Endodermal cell (in vitro differentiated cells): ENCODE measurements at places on chromosomes 2 and 18. TPM values are rescaled to one million over a fixed set of nuclear protein-coding genes. Genes with fewer than 3 reads are reported as not detected.

The CD207 gene
- not detected in 2 replicates for total RNA-seq

The HEATR5B gene
- total RNA-seq, result 19.0 and 21.5 TPM in 2 replicates

The AKAIN1 gene
- not detected in 2 replicates for total RNA-seq

The NCOA1 gene
- total RNA-seq, result 19.7 to 26.2 TPM (median 22.6 TPM) in 3 replicates

GRCh38 chr2:159963700-159964099, 98.7 kb downstream of the PLA2R1 start:
- no peak for DNase-seq

GRCh38 chr2:168062054-168062453, 185.3 kb downstream of the STK39 start:
- DNase-seq, result no peak

GRCh38 chr2:74041726-74042125, 57.0 kb downstream of the TET3 start:
- DNase-seq, result no peak

DNA sequence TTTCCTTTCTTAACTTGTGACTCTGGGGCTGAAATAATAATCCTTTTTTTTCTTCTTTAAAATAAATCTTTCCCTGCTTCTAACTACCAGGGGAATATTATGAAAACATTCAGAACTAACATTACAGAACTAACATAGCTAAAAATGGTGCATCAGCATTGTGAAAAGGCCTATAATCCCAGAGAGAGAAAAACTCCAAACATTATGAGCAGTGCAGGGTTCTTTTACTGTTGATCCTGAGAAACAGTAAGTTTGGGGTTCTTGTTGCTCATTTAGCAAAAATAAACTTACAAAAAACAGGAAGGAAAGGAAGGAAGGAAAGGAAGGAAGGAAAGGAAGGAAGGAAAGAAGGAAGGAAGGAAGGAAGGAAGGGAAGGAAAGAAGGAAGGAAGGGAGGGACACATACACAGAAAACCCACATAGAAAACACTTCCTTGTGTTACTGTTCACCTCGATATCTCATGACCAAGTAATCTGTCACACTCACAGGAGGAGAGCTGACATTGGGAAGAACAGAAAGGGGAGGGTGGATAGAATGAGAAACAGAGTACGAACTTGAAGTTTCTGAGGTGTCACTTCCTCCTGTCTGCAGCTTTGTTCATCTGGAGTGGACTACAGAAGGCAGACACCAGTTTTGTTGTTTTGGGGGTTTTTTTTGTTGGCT, 18.4 kb upstream of the PIK3C3 start:
- DNase-seq, result no peak

DNA sequence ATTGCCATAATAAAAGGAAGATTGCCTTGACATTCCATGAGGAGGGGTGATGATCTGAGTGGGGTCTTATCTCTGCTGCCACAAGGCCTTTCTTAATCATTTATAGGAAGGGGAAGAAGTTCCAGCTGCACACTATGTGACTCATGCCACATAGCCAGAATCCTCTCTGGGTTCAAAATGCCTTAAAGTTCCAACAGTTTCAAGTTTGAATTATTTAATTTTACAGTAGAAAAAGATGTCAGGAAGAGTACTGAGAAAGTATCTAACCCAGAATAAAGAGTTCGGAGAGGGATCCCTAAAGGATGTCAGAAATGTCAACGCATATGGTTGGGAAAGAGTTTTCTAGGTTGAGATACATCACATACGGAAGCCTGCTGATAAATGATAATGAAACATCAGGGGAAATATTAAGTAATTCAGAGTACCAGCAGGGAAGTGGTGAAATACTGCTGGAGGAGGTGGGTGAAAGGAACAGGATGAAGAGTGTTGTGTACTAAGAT, 999.9 kb downstream of the TSN start:
- no peak for DNase-seq

- no peak for DNase-seq
Measured at GRCh38 chr18:76260941-76261472, 234.0 kb downstream of the ZNF516 start.

DNA sequence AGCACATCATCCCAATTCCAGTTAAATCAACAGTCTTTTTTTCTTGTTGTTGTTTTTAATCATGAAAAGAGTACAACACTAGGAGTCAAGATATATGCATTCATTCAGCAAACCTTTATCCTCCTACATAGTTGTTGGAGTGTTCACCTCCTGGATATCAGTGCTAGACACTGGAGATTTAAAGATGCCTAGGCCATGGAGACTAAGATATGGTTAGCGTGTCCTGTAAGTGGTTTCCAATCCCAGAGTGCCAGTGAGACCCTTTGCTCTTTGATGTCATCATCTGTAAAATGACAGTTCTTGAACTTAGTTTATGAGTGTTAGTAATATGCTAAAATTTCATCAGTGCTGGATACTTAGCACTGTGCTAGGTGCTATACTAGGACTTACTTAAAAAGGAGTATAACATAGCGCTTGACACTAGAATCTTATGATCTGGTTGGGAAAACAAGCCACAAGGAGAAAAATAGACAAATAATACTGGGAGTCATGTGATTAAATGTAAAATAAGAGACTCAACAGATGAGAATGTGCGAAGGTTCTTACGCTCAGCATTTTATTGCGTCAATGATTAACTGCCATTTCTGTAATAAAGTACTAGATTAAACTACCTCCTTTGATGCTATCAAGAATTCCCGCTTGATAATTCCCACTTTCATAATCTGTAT, 31.5 kb downstream of the BABAM2 start:
- DNase-seq, result no peak
